ENCODE measurements at places on chromosomes 3 and 15.

GRCh38 chr15:50231761-50232160 lies 33.8 kb downstream of the HDC start:
- no peak for DNase-seq

- no peak for DNase-seq
Measured at GRCh38 chr15:90162956-90163355, 38.2 kb upstream of the SEMA4B start.

- peak; percentile 73 for DNase-seq
Measured at GRCh38 chr15:94119298-94119811, 112.0 kb upstream of the MCTP2 start.

- DNase-seq, result no peak
Measured at GRCh38 chr15:79653533-79653932, 221.4 kb downstream of the MINAR1 start.

All from muscle of arm (tissue), 14 donors.